ENCODE measurements at places on chromosomes 13 and 19.

DNA sequence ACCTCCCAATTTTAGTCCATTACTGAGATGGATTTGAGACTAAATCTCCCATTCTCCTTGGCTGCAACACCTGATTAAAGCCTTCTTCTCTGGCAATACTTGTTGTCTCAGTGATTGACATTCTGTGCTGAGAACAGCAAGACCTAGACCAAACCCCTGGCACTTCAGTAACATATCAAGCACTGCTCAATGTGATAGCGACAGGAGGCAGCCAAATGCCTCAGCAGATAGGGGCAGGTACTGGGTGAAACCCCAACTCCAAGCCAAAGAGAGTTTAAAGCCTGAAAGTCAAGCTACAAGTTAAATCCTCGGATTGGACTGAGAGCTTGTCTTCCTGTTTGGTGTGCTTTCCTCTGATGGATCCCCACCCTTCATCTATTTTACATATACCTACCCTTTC, 52.7 kb downstream of the STARD13 start:
- no peak for DNase-seq

GRCh38 chr13:48576448-48577010, 43.6 kb upstream of the RCBTB2 start:
- no peak for DNase-seq

DNA sequence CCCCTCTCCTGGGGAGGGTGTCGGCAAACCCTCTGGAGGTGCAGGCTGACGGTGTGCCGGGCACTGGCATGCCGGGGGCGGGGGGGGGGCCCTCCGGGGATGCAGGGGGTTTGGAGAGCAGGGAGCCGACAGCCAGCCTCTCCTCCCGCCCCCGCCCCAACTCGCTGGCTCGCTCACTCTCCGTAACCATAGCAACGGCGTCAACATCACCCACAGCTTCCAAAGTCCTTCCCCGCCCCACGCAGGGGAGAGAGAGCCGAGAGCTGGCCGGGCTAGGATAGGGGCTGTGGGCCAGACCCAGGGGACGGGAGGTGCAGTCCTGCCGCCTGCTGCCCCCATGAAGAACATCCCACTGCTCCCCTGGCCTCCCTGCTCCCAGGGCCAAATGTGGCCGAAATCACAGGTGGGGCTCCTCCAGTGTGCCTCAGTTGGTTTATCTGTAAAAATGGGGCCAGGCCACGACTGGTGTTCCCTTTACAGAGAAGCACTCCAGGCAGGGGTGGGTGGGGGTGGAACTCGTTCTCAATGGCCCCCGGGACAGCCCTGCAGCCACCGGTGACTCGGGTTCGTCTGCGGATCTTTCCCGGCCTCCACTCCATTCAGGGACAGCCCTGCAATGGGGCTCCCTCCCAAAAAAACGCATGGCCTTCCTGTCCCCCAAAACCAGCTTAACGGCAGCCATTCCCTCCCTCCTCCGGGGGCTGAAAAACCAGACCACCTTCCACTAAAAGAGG, 3.2 kb downstream of the KLF16 start:
- DNase-seq = no peak

- DNase-seq = no peak
Measured at GRCh38 chr19:20558011-20558410, 7.6 kb downstream of the ZNF737 start.

GRCh38 chr13:43908156-43909126, 28.7 kb downstream of the LACC1 start:
- no peak for DNase-seq

DNA sequence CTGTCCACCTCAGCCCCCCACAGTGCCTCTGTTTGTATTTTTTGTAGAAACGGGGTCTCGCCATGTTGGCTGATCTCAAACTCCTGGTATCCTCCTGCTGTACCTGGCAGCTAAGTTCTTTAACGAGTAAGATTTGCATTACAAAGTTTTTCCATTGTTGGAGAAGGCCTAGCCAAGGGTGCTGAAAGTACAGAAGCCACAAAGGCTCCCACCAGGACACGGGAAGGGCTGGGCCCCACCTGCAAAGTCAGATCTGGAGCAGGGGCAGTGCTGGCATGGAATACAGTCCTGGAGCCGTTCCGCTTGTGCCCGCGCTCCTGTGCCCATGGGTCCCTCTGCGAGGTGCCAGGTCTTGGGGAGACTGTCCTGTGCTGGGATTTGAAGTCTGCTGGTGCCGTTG, 12.1 kb downstream of the FZR1 start:
- DNase-seq = no peak

DNA sequence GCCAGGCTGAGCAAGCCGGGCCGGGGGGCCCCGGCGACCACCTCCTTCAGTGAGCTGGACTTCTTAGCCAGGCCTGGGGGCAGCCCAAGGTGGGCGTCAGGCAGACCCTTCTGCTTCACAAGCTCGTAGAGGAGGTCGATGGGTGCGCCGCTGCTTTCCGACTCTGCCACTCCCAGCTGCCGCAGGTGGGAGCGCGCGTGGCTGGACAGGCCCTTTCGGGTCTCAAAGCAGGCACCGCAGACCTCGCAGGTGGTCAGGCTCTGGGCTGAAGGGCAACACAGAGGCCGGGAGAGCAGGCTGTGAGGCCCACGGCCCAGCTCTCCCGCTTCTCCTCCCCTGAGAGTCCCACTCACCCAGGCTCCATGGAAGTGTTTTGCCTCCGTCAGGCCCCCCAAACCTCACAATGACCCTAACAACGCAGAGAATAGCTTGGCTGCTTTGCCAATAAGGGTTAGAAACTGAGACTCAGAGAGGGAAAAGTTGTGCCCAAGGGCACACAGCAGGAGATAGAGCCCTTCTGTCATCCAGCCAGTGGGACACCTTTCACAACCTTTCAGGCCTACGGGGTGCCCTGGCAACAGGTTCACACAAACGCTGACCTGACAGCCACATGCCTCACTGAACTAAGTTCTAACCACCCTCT, 11.2 kb upstream of the AKAP8L start:
- DNase-seq = no peak

DNA sequence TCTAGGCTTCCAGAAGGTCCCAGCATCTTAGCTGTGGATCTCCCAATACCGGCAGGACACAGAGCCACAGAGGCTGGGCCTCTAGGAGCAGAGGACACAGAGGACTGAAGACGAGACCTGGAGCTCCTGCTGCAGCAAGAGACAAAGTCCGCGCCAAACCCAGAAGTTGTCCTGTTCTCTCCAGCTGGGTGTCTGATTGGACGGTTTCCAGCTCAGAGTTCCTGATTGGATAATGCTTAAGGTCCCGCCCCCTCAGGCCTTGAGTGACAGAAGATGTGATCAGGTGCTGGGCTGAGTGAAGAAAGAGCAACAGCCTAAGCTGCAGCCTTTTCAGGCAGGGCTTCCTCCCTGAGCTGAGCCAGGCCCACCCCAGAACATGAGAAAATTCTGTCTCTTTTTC, 59.9 kb upstream of the ZNF85 start:
- peak; percentile 81 for DNase-seq

GRCh38 chr19:1516395-1516753, 3.6 kb upstream of the ADAMTSL5 start:
- DNase-seq = no peak

DNA sequence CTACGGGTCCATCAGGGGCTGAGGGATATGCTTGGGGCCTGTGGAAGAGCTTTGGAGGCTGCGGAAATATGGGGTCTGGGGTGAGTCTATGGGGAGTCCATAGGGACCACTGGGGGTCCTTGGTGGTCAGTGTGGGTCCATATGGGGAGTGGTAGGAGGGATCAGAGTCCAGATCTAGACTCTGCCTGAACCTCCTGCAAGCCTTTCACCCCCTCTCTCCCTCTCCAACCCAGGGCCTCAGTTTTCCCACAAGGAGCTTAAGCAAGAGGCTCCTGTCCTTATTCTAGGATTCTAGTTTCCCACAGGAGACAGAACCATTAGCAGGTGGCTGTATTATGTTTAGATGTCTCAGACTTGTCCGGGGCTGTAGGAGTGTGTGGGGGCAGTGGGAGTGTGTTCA, 161.9 kb upstream of the TSHZ3 start:
- peak; percentile 67 for DNase-seq

DNA sequence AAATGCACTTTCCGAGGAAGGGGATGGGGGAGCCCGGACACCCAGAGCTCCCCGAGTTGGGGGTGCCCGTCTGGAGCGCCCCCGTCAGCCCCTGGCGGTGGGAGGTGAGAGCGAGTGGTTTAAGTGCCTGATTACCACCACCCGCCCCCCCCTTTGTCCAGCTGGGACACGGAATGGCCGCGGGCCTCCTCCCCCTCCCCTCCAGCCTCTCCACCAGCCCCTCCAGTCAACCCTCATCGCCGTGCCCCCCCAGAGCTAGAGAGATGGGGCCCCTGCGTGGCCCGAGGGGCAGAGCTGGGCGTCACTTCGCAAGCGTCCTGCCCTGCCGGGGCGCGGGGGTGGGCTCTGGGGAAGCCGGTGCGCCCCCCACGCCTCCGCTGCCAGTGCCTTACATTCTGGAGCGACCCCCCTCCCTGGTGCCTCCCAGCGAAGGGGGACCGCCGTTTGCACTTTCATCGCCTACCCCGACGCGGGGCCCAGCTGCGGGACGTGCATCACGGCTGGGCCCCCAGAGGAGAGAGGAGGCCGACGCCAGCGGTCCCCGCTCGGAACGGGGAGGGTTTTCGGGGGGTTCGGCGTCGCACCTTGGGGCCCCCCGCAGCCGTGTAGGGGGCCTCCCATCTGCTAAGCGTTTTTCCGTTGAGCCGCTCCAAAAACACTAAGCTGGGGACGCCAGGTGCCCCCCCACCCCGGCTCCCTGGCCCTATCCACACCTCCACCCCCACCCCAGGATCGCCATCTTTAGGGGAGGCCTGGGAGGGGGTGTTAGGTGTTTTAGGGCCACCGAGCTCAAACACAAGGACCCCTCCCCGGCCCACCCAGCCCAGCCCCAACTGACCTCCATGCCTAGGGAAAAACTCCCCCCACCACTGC, 16.4 kb downstream of the SMIM24 start:
- DNase-seq = no peak

DNA sequence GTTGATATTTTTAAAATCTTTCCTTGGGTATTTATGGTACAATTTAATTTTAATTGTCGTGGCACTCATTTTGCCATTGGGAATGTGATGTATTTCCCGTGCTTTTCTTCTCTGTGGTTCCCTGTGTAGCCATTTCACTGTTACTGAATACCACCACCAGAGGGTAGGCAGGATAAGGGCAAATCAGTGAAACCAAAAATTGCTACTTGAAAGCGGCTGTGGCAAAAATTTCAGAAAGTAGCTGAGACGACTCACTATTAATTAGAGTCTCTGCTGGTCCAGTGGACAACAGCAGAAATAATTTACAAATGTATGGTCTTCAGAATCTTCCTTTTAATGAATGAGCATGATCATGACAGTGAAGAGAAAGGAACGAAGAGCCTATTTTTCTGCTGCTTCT, 34.4 kb upstream of the MIR17HG start:
- DNase-seq = no peak

- DNase-seq = no peak
Measured at GRCh38 chr19:3108775-3109174, 14.6 kb downstream of the GNA11 start.

DNA sequence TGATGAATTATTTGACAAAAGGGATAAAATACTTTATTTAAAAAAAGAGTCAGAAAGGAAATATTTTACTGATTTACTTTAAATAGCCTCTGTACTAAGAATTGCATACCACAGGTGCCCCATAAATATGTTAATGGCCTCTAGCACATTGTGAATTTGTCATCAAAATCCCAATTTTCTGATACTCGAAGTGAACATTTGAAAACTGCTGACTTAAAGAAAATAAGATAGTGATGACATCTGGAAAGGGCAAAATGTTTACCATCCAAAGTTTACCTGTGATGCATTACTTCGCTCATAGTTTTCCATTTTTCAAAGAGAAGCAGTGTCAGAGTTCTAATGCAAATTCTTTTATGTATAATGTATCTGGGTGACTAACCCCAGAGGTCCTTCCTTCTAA, 455.4 kb downstream of the KLF5 start:
- no peak for DNase-seq

DNA sequence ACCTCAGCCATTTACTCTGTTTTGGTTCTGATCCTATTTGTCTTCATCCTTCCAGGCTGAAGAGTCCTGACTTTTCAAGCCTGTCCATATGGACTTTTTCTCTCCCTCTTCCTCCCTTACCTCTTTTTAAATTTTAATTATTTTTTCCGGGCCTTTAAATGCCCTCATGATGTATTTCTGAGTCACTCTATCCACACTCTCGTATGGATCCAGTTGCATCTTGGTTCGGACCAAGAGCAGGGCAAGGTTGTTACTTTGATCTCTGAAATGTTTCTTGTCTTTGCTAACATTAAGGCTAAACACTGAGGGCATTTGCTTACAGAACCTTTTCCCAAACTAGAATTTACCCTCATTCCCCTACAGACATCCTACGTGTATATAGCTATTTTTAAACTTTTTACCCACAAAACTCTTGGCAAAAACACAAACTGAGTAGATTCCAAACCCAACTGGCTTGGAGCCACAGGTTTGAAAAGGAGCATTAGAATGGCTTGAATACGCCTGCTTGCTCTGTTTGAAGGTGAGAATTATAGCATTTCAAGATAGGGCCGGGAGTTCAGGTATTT, 47.4 kb upstream of the SERPINE3 start:
- no peak for DNase-seq

DNA sequence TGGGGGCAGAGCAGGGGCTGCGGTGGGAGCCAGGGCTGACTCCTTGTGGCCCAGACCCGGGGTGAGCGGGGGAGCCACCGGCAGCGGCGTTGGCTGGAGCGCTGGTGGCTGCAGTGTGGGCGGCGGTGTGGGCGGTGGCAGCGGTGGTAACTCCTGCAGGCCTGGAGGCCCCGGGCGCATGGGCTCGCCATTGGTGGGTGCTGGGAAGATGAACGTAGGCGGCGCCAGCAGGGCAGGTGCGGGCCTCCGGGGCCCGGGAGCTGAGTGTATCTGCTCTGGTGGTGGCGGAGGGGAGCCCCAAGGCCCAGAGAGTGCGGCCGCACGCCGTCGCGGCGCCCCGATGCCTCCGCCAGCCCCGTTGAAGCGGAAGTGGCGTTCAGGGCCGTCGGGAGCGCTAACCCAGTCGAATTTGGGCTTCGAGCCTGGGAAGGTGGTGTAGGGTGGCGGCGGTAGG, 2.0 kb downstream of the GGN start:
- no peak for DNase-seq

DNA sequence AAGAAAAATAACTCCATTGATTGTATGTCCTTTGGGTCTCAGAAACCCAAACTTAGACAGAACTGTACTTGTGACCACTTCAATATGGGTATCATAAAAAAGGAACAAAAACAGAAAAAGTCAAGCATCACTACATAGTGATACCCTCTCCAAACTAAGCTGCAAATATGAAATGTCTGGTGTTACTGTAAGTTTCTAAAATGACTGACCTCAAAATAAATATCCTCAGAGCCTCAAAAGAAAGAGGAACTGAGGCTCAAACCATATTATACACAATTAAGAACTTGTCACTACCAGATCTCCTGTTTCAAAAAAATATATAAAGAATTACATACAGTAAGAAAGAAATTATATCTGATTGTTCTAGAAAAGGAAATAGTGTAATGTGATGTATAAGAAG, 787.9 kb upstream of the KLHL1 start:
- DNase-seq = no peak
